ENCODE measurements at places on chromosomes 2 and 18. TPM values are rescaled to one million over a fixed set of nuclear protein-coding genes. Genes with fewer than 3 reads are reported as not detected.

FAHD2B gene
- total RNA-seq: 12.2 TPM

DSG1 gene
- total RNA-seq: not detected

UGT1A10 gene
- total RNA-seq: 0.11 TPM

LYPD6 gene
- total RNA-seq: 0.07 TPM

DSG2 gene
- total RNA-seq: 59.6 TPM

ATRAID gene
- total RNA-seq: 211 TPM

IL36A gene
- total RNA-seq: not detected

CIB4 gene
- total RNA-seq: not detected

CROCC2 gene
- not detected for total RNA-seq

SP5 gene
- not detected for total RNA-seq

CTAGE1 gene
- not detected for total RNA-seq

SH3RF3 gene
- total RNA-seq: 0.68 TPM

GRP gene
- not detected for total RNA-seq

PSD4 gene
- 12.6 TPM for total RNA-seq

MAL gene
- total RNA-seq: 0.26 TPM

SLC5A7 gene
- total RNA-seq: not detected

RAB1A gene
- 204 TPM for total RNA-seq

ANKMY1 gene
- 9.9 TPM for total RNA-seq

DSEL gene
- total RNA-seq: 0.41 TPM

C2orf76 gene
- total RNA-seq: 10.6 TPM

GEN1 gene
- 10.7 TPM for total RNA-seq

HOXD12 gene
- not detected for total RNA-seq

TMEM247 gene
- total RNA-seq: not detected

TXNDC2 gene
- total RNA-seq: 0.06 TPM

CERS6 gene
- 14.6 TPM for total RNA-seq

C2orf72 gene
- 7.5 TPM for total RNA-seq

UNC80 gene
- not detected for total RNA-seq

ZNF519 gene
- 1.4 TPM for total RNA-seq

KIF5C gene
- total RNA-seq: 0.28 TPM

SLC4A3 gene
- 3.6 TPM for total RNA-seq

ZNF804A gene
- total RNA-seq: not detected

SAP130 gene
- 10.8 TPM for total RNA-seq

MROH2A gene
- 0.23 TPM for total RNA-seq

GAL3ST2 gene
- 0.22 TPM for total RNA-seq

INPP5D gene
- 0.53 TPM for total RNA-seq

NYAP2 gene
- not detected for total RNA-seq

KCNG3 gene
- total RNA-seq: 0.67 TPM

MARCO gene
- not detected for total RNA-seq

MC4R gene
- not detected for total RNA-seq

CHRND gene
- total RNA-seq: not detected

PAX3 gene
- total RNA-seq: not detected

VIT gene
- not detected for total RNA-seq

FKBP1B gene
- total RNA-seq: 11.8 TPM

TEX44 gene
- total RNA-seq: not detected

ENOSF1 gene
- 25.6 TPM for total RNA-seq

GYPC gene
- not detected for total RNA-seq
